IPS DF 6.9 (cell line): ENCODE measurements at places on chromosomes 7 and 10.

DNA sequence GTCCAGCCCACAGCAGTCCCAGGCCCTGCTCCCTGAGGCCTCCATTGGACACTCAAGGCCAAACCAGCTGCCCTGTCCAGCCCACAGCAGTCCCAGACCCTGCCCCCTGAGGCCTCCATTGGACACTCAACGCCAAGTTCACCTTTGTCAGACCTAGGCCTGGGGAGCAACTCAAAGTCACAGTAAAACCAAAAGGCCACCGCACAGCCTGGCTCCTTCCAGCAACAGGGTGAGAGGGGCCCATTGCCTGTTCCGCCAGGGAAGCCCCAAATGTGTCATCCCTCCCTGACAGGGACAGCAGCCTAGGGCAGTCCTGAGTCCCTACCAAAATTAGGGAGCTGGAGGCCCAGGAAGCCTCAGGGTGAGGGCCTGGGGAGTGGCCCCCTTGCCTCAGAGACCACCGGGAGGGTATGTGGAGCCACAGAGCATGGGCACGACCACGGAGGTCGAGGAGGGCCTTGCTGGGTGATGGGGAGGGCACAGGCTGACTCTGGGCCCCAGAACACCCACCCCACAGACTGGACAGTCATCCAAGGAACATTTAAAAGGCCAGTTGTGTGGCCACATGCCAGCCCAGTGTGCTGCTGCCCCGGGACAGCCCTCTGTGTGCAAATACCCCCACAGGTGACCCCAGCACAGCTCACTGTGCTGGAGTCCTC lies 66.5 kb upstream of the PPP2R2D start:
- no peak for DNase-seq

GRCh38 chr10:2938869-2939268 lies 128.5 kb upstream of the PFKP start:
- DNase-seq, result no peak

GRCh38 chr10:132977807-132978206 lies 35.4 kb upstream of the CFAP46 start:
- DNase-seq, result no peak

DNA sequence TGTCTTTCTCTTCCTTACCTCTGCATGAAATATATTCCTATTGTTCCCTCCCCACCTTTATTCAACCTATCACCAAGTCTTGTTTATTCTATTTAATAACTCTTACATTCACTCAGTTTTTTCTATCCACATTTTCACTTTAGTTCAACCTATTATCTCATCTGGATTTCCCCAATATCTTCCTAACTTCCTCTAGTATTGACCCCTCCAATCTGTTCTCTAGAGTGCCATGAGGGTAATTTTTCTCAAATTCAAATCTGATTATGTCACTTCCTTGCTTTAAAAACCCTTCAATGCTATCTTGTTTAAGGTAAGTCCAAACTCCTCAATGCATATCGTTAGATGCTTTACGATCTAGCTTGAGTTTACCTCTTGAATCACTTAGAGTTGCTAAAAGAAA lies 86.5 kb downstream of the SDHAF3 start:
- no peak for DNase-seq

DNA sequence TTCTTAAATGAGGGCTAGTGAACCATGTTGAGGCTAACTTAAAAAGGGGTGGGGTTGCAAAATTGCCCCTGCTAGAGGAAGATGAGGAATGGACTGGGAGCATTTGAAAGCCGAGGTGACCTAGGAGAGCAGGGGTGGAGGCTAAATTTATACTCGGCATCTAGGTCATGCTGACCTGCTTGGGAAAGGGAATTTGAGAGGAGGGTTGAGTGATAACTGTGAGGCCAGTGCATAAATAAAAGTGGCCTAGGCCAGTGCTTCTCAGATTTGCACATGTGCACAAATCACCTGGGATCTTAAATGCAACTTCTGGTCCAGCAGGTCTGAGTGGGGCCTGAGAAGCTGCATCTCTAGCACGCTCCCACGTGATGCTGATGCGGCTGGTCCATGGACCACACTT lies 70.4 kb downstream of the CDK1 start:
- DNase-seq, result no peak

- DNase-seq, result no peak
These were observed 153.1 kb downstream of the AOAH start for GRCh38 chr7:36571190-36571560.

DNA sequence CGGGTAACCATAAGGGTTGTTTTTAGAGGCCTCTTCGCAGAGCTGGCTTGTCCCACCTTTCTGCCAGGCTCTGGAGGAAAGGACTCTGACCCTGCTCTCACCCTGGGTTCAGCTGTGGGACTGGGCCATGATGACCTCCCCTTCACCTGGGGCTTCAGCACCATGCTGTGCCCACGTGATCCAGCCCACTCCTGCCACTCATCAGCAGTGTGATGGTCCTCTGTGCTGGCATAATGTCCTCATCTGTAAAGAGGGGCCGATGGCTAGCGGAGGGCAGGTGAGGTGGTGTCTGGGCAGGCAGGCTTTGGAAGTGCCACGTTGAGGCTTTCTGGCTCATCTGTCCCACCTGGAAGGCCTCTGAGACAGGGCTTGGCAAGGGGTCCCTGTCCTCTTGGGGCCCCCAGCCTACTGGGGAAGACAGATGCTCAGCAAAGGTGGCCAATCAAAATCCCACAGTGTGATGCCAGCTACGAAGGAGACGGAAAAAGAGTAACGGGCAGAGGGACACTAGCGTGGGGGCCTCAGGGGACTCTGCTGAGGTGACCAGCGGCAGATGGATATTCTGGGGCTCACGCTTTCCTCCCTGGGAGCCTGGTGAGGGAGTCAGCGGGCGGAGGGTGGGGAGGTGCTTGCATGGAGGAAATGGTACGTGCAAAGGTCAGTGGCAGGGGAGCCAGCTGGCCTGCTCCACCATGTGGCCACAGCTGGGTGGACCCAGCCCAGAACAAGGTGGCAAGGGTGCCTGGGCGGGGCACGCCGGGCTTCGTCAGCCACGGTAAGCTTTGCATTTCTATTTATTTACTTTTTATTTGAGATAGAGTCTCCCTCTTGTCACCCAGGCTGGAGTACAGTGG lies 5.4 kb downstream of the LRWD1 start:
- no peak for DNase-seq

DNA sequence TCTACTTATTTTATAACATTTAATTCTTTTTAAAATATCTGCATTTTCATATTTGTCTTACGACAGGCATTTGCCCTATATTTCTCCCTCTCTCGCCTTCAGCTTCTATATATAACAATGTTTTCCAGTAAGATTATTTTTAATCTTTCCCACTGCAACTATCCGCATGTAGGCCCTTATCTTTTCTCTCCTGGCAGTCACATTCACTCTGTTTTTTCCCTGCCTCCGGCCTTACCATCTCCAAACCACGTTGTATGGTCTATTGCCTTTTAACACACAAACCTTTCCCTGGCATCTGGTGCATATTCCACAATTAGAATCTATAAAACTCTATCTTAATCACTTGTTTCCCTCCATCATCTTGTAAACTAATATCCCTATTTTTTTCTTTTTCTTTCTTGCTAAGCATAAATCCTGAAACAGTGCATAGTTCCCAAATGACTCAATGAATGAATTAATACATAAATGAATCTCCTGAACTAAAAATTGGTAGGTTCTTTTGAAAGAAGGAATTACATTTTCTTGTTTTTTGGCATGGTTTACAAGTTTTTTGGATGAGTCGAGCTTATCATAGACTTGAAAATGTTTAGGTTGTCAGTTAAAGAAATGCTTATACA lies 173.2 kb downstream of the SEMA3A start:
- no peak for DNase-seq

GRCh38 chr10:33143160-33143728 lies 185.2 kb upstream of the ITGB1 start:
- DNase-seq, result no peak

DNA sequence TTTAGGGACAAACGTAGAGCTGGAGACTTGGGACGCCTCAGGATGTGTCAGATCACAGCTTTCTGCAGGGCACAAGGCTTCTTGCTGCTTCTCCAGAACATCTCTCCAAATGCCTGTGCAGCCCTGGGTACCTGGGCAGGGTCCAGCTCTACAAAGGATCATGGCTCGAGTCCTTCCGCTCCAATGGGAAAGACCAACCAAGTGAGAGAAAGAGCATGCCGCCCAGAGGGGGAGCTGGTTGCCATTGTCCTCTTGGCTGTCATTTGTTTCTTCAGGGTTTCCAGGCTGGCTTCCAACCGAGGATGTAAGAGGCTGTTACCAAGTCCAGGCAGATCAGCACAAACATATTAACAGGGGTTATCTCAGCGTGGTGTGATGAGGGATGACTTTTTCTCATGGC lies 5.6 kb upstream of the LEP start:
- no peak for DNase-seq

DNA sequence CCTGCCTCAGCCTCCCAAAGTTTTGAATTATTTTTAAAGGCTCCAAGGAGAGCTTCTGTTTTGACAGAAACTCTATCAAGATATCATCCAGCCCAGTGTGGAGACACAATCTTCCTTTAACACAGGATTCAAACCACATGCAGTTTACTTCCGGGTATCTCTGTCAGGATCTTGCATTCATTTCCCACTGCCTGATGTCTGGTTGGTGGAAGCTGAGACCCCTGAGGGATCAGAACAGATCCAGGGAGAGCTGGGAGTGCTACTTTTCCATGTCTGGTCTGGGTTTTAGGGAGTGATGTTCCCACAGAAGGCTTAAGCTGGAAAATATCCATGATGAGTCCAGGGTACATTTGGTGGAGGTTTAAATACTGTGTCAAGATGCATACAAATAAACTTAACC lies 16.7 kb downstream of the PTPRE start:
- DNase-seq, result no peak

GRCh38 chr7:42238709-42239366 lies 1.8 kb upstream of the GLI3 start:
- DNase-seq, result no peak
